Nasal cavity respiratory epithelium epithelial cell of viscerocranial mucosa (primary cell): ENCODE measurements at places on chromosomes 13 and 19. TPM values are rescaled to one million over a fixed set of nuclear protein-coding genes. Genes with fewer than 3 reads are reported as not detected.

The MPV17L2 gene
- total RNA-seq, result 8.8 and 21.9 TPM in 2 replicates

The ZNF829 gene
- 3.8 and 4.1 TPM in 2 replicates for total RNA-seq

The PRODH2 gene
- total RNA-seq, result not detected in 2 replicates

The RDH13 gene
- total RNA-seq, result 33.3 and 35.5 TPM in 2 replicates

The RASIP1 gene
- total RNA-seq, result 0.71 and 1.4 TPM in 2 replicates

The LGALS4 gene
- total RNA-seq, result 0.14 TPM in 1 of 2 replicates, not detected in the other

The SEMA6B gene
- total RNA-seq, result under 0.01 TPM in 2 replicates
